ENCODE measurements at places on chromosomes 2 and 18.

- peak; percentile 7 for DNase-seq
These were observed 391 bp downstream of the ZNF385B start for GRCh38 chr2:179861027-179861415.

- no peak for DNase-seq
These were observed 18.0 kb downstream of the FZD7 start for GRCh38 chr2:202051499-202052161.

- peak; percentile 30 for DNase-seq
These were observed 12.8 kb upstream of the TTN start for GRCh38 chr2:178819992-178820391.

- no peak for DNase-seq
These were observed 967.0 kb downstream of the DCDC2C start for GRCh38 chr2:4670331-4670730.

DNA sequence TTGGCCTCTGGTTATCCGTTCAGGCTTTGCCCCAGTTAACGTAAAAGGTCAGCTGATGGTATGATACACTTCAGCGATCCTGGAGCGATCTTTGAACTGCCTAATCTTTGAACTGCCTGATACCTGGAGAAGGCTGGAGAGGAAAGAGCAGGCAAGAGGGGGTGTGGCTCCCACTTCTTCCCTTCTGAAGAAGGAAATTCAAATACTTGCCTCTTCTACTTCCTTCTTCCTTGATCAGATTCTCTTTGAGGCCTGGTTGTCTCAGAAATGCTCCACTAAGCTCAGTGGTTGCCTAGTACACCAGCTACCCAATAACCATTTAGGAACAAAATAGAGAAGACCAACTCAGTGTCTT is 619 bp downstream of the GALM start:
- peak; percentile 28 for DNase-seq

DNA sequence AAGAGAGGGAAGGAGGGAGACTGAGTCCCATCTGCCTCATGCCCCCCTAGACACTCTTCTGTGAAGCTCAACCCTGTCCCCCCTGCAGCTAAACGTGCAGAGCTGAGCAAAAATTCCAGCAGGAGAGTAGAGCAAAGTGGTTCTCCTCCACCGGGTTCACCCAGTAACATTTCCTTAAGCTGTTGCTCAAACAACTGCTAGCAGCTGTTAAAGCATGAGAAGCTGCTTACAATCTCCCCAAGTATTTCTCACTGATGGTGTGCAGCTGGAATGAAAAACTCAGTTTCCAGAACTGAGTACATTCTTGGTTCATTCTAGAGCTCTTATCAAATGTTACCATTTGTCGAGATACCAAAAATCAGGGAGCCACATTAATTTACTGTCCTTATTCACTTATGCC is 92.3 kb downstream of the STK39 start:
- DNase-seq, result no peak

GRCh38 chr2:204115137-204116056 is 178.8 kb downstream of the ICOS start:
- no peak for DNase-seq

GRCh38 chr2:3483227-3483985 is 35.9 kb downstream of the ADI1 start:
- peak; percentile 98 for DNase-seq
